ENCODE measurements at places on chromosomes 7 and 10.

DNA sequence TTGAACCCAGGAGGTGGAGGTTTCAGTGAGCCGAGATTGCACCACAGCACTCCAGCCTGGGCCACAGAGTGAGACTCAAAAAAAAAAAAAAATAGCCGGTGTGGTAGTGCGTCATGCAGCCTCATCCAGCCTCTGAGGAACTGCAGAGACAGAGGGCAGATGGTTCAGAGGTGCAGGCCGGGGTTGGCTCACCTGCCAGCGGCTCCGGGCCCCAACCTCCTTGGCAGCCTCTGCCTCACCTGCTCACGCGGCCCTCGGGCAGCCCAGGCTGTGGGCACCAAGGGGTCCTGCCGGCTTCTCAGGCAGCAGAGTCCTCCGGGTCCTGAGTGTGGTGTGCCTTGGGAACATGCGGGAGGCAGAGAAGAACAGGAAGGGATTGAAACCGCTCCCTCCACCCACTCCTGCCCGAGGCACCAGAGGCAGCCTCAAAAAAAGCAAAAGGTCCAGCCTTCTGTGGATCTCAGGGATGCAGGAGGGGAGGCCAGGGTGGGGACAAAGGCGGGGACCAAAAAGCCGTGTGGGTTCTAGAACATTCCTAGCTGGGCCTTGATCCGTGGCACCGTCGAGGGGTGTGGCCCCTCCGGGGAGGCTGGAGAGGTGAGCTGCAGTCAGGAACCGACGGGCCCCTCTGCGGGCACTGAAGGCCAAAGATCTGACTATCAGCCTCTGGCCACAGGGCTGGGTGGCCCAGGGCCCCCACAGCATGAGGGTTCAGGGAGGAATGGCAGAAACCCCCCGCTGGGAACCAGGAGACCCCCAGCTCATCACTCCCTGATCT is 55.4 kb upstream of the DNAJB6 start:
- no peak for DNase-seq

DNA sequence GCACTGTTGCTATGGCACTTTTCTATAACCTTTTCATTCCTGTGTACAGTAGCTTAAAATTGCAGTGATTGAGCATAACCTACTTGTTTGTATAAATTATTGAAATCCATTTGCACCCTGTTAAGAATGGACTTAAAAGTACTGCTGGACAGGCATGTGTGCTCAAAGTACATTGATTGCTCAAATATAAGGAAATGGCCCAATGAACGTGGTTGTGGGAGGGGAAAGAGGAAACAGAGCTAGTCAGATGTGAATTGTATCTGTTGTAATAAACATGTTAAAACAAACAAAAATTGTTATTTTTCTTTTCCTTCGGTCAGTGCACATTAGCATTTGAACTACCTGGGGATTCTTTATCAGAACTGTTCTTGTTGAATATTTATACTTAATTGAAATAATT is 57.1 kb upstream of the BAMBI start:
- DNase-seq = no peak

DNA sequence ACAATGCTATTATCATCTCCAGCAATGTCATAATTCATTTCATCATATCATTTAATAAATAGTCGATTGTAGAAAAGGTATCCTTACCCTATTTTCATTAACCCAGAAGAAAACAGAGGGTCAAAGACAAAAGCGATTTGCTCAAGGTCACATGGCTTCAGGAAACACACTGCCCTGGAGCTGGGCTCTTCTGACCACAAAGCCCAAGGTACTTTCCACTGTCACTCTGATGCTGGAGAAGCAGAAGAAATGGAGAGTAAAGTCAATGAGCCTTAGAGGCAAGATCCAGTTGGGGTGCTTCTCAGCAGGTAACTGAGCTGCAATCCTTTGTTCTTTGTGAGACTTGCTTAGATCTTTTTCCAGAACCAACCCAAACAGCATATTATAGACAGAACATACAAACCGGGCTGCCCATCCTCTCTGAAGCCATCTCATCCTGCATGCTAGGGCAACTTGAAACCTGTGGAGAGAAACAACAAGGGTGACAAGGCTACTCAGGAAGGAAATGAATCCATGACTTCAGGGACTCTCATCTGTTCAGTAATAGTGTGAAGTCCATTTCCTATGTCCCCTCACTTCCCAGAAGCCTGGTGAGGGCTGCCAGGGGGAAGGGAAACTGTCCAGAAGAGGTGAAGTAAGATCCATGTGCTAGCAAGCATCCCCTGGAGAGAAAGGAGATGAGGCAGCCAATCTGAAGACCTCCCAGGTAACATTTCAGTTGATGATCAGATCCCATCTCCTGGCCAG is 148.6 kb upstream of the SVIL start:
- no peak for DNase-seq

GRCh38 chr10:17181110-17181509 is 20.4 kb downstream of the TRDMT1 start:
- no peak for DNase-seq

DNA sequence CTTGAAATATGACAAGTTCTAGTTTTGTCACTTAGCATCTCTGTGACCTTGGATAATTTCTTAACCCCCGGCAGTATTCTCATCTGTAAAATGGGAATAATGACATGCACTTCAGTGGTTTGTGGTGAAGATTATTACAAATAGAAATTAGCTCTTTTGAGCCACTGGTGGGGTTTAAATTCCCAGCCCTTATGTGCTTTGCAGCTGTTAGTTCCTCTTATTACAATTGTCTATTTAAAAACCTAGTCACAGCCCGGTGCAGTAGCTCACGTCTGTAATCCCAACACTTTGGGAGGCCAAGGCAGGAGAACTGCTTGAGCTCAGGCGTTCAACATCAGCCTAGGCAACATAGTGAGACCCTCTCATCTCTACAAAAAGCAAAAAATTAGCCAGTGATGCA is 30.1 kb downstream of the CAV1 start:
- no peak for DNase-seq

GRCh38 chr7:6508950-6509349 is 42.3 kb downstream of the GRID2IP start:
- no peak for DNase-seq

GRCh38 chr10:8262317-8262716 is 207.8 kb downstream of the GATA3 start:
- DNase-seq = no peak

GRCh38 chr10:80509403-80510161 is 28.1 kb upstream of the SH2D4B start:
- DNase-seq = no peak

DNA sequence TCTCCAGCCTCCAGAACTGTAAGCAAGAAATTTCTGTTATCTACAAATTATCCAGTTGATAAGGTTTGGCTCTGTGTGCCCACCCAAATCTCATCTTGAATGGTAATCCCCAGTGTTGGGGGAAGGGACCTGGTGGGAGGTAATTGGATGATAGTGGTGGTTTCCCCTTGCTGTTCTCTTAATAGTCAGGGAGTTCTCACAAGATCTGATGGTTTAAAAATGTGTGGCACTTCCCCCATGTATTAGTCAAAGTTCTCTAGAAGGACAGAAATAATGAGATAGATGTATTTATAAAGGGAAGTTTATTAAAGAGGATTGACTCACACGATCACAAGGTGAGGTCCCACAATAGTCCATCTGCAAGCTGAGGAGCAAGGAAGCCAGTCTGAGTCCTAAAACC is 56.2 kb upstream of the APBB1IP start:
- DNase-seq = no peak

GRCh38 chr7:30556840-30557239 is 37.8 kb upstream of the GARS1 start:
- DNase-seq = no peak

- no peak for DNase-seq
Observed at GRCh38 chr10:74328388-74328787, 177.4 kb downstream of the ADK start.

- DNase-seq = no peak
Observed at GRCh38 chr10:130960531-130960930, 351.0 kb downstream of the TCERG1L start.

DNA sequence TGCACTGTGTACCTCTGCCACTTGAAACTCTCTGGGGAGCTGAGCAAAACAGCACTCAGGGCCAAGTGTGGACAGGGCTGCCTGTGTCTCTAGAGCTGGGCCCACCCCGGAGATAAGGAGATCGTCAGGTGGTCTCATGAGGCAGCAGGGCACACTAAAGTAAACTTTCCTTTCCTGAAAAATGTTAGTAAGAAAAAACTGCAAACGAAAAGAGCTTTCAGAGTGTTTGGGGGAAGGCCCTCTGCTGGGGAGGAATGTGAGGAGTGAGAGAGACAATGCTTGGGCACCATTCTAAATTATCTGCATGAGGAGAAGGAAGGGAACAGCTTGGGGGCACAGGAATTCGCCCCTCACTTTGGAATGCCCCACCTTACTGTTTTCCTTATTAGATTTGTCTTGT is 127.7 kb downstream of the ATXN7L1 start:
- DNase-seq = no peak

- no peak for DNase-seq
Observed at GRCh38 chr10:80537086-80537735, 491 bp upstream of the SH2D4B start.

- DNase-seq = no peak
Observed at GRCh38 chr7:157032128-157032527, 21.7 kb upstream of the MNX1 start.

DNA sequence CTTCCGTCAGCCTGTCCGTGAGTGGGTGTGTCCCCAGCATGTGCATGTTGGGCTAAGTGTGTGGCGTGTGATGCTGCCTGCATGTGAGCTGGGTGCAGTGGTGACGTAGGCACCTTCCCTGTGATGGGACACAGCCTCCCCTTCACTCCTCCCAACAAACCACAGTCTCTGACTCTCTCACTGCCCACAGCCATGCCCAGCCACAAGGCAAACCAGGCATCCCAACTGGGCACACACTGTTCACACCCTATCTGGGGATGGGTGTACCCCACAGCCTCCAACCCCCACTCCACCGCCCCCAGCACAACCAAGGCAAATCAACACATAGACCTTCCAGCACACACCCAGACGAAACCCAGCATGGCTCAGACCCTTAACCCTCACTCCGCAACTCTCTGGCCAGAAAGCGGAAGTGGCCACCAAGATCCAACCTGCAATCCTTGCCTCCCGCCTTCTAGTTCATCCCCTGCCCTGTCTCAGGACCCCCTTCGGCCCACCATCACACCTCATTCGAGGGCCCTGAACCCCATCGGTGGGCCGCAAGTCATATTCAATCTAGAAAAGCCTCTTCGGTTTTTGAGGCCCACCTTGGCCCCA is 10.4 kb downstream of the PSD start:
- no peak for DNase-seq

DNA sequence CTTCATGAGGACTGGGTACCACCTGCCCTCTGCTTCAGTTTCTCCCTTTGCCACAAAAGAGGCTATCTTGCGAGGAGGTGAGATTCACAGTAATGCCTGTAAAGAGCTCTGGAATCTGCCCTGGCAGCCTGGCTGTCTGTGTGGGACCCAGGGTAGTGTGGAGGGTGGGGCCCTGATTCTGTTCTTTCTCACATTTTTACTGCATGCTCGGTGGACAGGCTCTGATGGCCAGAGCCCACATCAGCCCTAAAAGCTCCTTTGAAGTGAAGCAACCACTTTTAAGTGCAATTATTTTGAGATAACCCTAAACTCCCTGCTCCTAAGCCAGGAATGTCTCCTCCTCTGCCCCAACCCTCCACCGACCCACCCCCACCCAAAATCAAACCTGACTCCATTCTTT is 92.1 kb upstream of the PODXL start:
- DNase-seq = no peak

DNA sequence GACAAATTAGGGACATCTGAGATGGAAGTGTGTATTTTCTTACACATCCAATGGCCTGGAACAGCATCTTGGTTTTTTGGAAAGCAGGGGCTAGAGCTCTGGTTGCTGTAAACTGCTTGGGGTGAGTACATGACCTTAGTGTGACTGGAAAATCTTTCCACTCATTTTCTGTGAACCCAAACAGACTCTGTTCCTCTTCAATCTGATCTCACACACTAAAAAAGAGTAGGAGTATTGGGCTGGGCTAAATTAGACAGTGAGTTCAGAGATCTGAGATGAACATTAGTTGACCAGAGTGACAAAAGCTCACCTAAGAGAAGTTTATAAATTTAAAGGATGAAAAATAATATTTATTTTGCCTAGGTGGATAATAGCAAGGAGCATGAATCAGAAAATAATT is 59.2 kb downstream of the OR13A1 start:
- DNase-seq = no peak

DNA sequence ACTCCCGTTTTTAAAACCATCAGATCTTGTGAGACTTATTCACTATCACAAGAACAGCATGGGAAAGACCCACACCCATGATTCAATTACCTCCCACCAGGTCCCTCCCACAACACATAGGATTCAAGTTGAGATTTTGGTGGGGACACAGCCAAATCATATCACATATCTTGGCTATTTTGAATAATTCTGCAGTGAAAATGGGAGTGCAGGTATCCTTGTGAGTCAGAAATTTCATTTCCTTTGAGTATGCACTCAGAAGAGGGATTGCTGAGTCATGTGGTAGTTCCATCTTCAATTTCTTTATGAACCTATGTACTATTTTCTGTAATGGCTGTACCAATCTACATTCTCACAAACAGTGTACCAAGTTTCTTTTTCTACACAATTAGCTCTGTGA is 125.8 kb downstream of the ANKRD7 start:
- DNase-seq = no peak

GRCh38 chr7:35260246-35260645 is 6.3 kb upstream of the TBX20 start:
- no peak for DNase-seq

- DNase-seq = no peak
Observed at GRCh38 chr10:123455861-123456260, 210.3 kb upstream of the GPR26 start.

- DNase-seq = no peak
Observed at GRCh38 chr7:2717293-2718261, 29.6 kb downstream of the AMZ1 start.

DNA sequence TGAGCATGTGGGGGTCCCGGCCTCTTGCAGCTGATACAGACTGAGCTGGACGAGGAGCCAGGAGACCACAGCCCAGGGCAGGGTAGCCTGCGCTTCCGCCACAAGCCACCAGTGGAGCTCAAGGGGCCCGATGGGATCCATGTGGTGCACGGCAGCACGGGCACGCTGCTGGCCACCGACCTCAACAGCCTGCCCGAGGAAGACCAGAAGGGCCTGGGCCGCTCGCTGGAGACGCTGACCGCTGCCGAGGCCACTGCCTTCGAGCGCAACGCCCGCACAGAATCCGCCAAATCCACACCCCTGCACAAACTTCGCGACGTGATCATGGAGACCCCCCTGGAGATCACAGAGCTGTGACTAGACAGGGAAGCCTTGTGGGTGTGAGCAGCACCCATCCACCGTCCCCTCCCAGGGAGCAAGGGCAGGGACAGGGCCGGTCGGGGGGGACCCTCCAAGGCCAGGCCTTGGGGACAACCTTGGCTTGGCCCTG is 36.1 kb downstream of the PSAP start:
- no peak for DNase-seq

- DNase-seq = no peak
Observed at GRCh38 chr7:120691915-120692314, 166.0 kb downstream of the TSPAN12 start.
